ENCODE measurements at places on chromosomes 3 and 15. TPM values are rescaled to one million over a fixed set of nuclear protein-coding genes. Genes with fewer than 3 reads are reported as not detected.

DNA sequence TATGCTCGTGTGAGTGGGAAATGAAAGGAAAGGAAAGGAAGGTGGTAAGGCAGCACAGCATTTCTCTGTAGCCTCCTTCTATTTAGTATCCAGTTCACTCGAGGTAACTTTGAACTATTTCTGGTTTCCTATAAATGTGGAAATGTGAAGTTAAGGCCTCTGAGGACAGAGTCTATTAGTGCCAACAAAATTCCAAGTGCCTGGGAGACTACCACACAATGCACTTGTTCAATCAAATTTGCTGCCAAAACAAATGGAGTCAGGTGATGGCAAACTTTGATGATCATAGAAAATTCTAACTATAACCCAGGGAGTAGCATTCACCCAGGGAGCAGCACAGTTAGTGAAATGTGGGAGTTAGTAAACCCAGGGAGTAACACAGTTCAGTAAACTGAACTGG, 155.1 kb downstream of the ALCAM start:
- no peak for DNase-seq
- no peak overlapping the region for H3K4me3 ChIP-seq
- no peaks in the 10 kb centered on the region for H3K4me1 ChIP-seq
- no peaks in the 10 kb centered on the region for H3K36me3 ChIP-seq

PDZRN3 gene
- total RNA-seq, result not detected

DLL4 gene
- total RNA-seq, result 0.31 TPM

IGDCC3 gene
- total RNA-seq, result 0.18 TPM

CSTA gene
- not detected for total RNA-seq

SCN11A gene
- total RNA-seq, result not detected

TTLL13 gene
- 0.39 TPM for total RNA-seq
